Stimulated activated CD4-positive, alpha-beta T cell treated with anti-CD3 and anti-CD28 coated beads, Interleukin-1b, Interleukin-23, amount 100 ng/mL, for 24 hours (primary cell): ENCODE measurements at places on chromosomes 2 and 18.

DNA sequence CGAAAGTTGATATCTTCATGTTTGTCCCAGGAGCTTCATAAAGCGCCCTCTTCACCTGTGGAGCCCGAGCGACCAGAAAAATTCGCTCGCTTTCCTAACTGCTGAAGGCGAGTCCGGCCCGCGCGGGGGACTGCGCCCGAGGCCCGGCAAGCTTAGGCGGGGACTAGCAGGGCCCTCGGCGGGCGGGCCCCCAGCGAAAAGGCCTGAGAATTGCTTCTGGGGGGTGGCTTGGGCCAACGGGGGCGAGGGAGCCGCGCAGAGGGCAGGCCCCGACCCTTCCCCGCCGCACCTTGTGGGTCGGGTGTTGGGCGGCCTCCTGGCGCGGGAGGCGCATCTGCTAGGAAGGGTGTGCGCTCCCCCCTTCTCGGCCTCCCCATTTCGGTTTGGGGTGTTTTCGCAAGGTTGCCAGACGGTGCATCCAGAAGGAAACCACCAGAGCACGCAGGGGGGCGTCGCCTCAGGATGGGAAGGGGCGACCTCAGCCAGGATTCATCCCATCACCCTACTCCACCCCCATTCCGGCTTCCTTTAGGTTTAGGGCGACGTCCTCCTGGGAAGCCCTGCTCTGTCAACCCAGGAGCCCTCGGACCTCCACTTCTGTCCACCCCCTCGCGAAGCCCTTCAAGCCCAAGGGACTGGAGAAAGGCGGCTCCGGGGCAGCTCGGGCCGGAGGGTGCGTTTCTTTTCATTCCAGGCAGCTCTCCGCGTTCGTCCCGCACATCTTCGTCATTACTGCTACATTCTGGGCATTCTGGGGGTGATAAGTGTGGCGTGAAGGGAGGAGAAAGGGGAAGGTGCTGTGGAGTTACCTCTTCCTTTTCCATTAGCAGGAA is 9.1 kb downstream of the SP9 start:
- no peak for DNase-seq

GRCh38 chr18:46386788-46387187 is 270.2 kb downstream of the LOXHD1 start:
- DNase-seq: no peak

GRCh38 chr2:223357076-223357475 is 245.1 kb downstream of the SCG2 start:
- DNase-seq: no peak

DNA sequence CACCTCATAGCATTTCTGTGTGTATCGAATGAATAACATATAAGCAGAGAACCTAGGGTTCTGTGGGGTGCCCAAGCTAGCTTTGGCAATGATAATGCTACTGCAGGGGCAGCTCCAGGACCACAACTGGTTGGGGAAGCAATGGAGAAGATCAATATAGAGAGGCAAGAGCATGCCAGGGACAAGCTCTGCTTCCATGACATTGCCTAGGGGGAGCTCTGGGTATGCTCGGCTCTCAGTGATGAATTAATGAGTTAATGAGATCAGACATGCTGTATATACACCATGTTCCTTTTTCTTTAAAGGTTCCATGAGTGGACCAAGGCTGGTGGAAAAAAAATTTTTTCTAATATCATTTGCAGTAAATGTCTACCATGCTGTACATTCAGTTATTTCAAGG is 618.4 kb downstream of the BCL11A start:
- no peak for DNase-seq

DNA sequence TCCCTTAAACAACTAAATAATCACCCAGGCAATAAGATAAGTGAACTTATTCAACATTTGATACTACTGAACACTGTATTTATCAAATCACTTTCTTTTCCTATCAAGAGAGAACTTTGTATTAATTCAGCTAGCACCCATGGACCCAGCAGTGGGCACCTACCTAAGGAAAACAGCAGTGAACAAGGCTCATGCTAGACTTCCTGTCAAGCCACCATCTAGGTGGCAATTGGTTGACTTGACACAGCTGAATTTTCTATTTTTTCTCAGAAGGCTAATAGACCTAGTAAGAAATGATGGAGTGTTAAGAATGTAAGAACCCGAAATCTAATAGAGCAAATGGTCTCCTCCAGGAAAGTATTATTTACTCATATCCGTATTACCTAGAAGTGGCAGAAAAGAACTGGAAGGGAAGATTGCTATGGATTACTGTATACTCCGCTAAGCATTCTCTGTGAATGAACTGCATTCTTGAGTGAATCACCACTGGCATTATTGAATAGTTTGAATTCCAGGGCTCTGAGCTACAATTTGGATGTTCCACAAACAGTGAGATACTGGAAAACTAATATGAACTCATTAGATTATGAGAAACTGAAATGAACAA is 988.2 kb upstream of the CDH2 start:
- no peak for DNase-seq

DNA sequence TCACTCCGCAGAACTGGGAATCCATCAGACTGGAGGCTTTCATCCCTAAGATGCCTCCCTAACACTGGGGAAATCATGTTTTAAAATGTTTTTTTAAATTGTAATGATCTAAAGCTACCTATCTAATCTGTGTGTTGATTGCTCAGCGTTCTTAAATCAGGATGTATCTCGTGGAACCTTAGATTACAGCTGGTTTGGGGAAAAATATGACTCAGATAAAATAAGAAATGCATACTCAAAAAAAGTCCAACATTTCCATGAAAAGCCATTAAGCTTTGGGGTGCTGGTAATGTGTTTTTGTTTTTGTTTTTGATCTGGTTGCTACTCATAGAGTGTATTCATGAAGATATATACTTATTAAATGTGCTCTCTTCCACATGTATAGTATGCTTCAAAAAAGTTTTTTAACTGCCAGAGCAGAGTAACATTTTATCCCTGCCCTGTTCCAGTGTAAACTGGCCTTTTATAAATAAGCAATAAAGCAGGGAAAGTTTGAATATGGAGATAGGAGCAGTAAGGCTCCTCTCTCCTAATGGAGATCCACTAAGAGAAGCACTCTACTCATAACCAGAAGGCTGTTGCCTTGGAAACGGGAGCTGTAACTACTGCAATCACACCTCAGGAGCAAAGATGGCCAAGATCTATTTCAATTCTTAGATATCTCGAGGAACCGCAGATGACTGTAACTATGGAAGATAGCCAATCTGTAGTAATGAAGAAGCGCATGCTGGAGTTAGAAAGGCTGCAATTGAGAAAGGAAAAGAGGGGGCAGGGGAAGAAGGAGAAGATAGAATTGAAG is 41.6 kb downstream of the ANKRD44 start:
- no peak for DNase-seq

GRCh38 chr2:203664029-203664755 is 42.2 kb upstream of the CD28 start:
- no peak for DNase-seq

- DNase-seq: no peak
These were observed 26.9 kb downstream of the EFEMP1 start for GRCh38 chr2:55896633-55897032.

- DNase-seq: no peak
These were observed 6.7 kb downstream of the ARHGEF4 start for GRCh38 chr2:130843321-130843985.

DNA sequence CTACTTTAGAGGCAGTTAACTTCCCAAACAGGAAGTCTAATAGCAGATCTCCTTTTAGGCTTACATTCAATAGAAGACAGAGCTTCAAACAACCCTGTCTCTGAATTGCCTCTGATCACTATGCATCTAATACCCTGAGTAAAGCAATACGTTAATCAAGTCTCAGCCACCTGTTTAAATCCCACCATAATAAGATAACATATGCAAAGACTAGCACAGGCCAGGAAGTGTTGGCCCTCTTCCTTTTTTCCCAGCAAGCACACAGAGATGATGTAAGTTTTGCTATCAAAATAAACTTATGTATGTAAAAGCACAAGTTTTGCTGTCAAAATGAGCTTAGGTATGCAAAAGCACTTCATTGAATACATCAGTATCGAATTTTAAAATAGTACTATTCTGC is 385.5 kb downstream of the RND3 start:
- no peak for DNase-seq

DNA sequence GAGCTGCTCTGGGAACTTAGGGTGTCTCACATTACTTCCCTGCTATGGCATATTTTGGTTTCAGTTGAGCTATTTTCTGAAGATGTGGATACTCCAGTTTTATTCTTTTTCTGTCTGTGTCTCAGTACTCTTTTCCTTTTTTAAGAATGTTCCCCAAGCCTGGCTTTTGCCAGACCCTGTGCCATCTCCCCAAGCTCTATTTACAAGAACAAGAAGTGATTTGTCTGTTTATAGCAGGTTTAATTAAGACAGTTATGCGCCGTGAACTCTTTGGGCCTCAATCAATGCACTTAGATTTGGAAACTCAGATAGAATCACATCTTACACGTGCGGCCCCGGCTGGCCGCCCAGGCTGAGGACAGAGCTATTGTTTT is 8.9 kb upstream of the SATB2 start:
- no peak for DNase-seq

- no peak for DNase-seq
These were observed 122.6 kb upstream of the PPP1CB start for GRCh38 chr2:28628987-28629386.

- DNase-seq: no peak
These were observed 59.6 kb downstream of the GATA6 start for GRCh38 chr18:22228976-22229375.

DNA sequence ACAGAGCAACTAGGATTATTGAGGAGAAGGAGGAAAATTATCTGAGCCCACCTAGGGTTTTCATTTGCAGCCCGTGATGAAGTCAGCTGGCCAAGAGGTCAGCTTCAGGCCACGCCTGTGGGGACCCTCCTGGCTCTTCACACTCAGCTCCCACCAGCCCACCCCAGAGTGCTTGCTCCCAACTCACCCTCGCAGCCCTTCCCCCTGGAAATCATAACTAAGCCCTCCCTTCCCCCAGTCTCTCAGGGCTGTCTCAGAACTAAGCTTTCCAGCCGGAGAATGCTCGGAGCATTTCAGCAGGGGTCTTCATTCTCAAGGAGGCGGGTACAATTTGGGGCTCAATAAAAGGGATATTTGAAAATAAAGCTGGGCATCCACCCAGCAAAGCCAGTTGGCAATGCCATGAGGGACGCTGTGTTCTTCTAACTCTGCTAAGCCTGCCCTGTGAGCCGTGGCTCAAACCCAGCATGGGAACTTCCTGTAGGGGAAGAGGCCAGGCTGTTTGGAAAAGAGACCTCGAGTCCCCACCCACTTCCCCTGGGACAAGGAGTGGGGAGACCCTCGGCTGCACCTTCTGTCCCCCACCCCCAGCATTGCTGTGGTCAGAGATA is 194.9 kb downstream of the CTIF start:
- no peak for DNase-seq

GRCh38 chr2:46841621-46842020 is 74.0 kb downstream of the MCFD2 start:
- DNase-seq: no peak

- DNase-seq: no peak
These were observed 627 bp upstream of the GALR1 start for GRCh38 chr18:77248873-77249568.

DNA sequence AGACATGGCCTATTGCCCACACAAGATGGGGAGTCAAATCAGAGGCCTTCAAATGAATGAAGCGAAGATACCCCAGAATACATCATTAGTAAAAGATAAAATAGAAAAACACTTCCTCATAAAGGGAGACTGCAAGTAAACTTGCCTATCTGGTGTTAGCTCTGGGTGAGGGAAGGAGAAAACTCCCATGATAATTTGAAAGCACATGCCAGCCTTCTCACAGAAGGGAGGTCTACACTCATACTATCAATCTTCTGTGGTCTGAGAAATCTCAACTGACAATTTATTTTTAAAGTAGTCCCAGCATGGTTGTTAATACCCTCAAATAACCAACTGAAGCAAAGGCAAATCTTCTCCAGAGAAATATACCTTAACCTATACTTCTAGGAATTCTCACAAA is 75.4 kb downstream of the EXOC6B start:
- DNase-seq: no peak

GRCh38 chr2:9169349-9170107 is 37.1 kb upstream of the ASAP2 start:
- DNase-seq: no peak

GRCh38 chr2:37798315-37799005 is 126.6 kb upstream of the RMDN2 start:
- no peak for DNase-seq

- no peak for DNase-seq
These were observed 6.3 kb upstream of the CYP26B1 start for GRCh38 chr2:72153924-72154323.

GRCh38 chr2:196801674-196802261 is 2.3 kb upstream of the GTF3C3 start:
- no peak for DNase-seq

DNA sequence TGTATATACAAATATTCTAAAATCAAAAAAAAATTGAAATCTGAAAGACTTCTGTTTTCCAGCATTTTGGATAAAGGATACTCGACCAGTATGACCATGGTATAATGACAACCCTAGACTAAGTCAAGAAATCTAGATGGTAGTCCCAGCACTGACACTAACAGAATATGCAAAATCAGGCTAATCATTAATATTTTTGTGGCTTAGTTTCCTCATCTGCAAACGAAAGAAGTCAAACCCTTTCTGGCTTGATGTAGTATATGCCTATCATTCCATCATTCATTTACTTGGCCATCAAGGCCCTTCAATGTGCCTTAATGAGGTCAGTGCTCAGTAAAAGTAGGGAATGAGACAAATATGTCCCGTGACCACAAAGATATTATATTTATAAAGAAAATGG is 83.5 kb downstream of the NCKAP5 start:
- no peak for DNase-seq

DNA sequence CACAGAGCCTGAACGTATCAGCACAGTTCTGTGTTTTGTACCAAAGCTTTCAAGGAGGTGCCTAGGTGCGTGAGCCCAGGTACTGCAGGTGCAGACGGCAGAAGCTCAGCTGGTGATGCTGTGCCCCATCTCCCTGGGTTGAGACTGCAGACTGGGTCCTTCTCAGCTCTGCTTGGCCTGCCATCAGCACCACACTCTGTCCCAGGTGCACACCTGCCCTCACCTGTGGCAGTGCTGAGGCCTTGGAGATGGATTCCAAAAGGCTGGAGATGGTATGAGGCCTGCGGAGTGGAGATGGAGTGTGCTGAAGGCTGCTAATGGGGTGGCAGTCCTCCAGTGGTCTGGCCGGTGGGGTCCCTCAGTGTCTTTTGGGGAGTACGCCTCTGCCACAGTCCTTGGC is 9.3 kb downstream of the LDLRAD4 start:
- DNase-seq: no peak

DNA sequence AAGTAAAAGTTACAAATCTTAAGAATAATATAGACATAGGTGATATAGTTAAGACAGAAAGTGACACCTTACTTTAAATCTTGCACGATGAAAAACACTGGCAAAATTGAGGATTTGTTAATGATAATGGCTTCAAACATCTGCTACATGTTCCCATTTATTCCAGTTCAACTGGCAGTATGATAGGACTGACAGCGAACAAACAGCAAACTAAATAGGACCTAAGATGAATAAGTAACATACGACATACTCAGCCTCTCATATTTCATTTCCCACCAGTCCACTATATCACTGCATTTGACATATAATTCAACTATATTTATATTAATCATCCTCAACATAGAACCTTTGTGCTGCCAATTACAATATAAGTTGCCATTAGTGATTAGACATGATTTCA is 36.3 kb downstream of the ACVR1C start:
- DNase-seq: no peak
